Stimulated activated CD4-positive, alpha-beta T cell treated with anti-CD3 and anti-CD28 coated beads, Interleukin-15, amount 100 ng/mL, for 24 hours (primary cell): ENCODE measurements at places on chromosomes 5 and 9.

GRCh38 chr9:2289263-2289662 lies 274.1 kb downstream of the SMARCA2 start:
- DNase-seq = no peak

GRCh38 chr9:37811906-37812476 lies 11.4 kb downstream of the DCAF10 start:
- DNase-seq = no peak

GRCh38 chr5:92017776-92018175 lies 634.7 kb upstream of the ARRDC3 start:
- no peak for DNase-seq

DNA sequence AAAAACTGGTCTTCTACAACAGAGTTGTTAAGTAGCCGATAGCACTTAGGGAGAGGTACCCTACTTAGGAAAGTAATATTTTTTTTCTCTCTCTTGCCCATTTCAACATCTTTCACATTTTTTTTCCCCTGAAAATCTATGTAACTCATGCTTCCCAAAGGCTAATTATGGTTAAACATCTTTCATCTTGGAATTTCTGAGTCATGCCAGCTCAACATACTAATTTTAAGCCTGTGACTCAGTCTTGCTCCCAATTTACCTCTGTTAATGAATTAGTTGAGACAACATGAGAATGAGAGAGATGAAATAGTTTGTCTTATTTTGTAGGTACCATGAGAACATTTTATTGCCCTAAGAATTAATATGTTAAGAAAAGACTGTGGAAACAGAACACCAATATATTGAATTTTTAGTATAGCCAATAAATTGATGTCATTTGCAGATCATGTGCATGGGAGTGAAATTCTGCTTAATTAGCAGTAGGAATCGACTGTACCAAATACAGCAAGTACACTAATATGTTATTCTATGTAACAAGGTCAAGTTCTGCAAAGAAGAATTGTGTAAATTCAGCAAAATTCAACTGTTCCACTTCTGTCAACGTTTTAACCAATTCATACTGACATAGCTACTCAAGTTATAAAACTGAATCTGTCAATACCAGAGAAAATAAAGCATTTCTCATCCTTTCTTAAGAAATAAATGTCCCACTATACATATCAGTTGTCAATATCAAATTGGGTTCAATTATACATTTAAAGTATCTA lies 550.0 kb downstream of the PTPRD start:
- no peak for DNase-seq

- DNase-seq = no peak
Observed at GRCh38 chr9:2599896-2600295, 21.7 kb upstream of the VLDLR start.

DNA sequence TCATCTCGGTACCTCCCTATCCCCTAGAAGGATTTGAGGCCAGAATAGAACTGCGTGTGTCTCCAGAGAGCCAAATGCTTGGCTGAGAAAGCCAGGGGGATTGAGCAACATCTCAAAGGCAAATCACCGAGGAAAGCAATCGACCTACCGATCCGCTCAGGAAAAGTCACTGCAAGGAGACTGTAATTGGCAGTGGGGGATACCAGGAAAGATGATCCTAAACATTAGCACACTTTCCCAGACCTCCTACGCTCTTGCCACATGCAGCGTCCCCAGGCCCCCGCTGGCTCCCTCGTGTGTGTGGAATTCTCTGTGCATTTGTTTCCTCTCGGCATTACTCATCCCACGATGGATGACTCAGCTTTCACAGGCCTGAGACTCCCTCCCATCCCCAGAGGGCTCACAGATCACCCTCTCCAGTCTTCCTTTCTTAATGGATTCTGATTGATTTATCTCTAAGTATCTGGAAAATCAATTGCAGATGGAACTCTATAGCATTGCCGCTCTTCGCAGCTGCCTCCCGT lies 82.2 kb upstream of the ICE1 start:
- peak; percentile 3 for DNase-seq

GRCh38 chr9:125241863-125242739 lies 958 bp upstream of the HSPA5 start:
- DNase-seq = peak; percentile 46

- no peak for DNase-seq
Observed at GRCh38 chr5:44787731-44788130, 21.0 kb upstream of the MRPS30 start.

- no peak for DNase-seq
Observed at GRCh38 chr5:3214396-3214795, 381.2 kb upstream of the IRX1 start.

GRCh38 chr5:32852535-32852934 lies 141.4 kb downstream of the NPR3 start:
- DNase-seq = no peak

GRCh38 chr9:83027153-83027891 lies 35.6 kb downstream of the RASEF start:
- no peak for DNase-seq

DNA sequence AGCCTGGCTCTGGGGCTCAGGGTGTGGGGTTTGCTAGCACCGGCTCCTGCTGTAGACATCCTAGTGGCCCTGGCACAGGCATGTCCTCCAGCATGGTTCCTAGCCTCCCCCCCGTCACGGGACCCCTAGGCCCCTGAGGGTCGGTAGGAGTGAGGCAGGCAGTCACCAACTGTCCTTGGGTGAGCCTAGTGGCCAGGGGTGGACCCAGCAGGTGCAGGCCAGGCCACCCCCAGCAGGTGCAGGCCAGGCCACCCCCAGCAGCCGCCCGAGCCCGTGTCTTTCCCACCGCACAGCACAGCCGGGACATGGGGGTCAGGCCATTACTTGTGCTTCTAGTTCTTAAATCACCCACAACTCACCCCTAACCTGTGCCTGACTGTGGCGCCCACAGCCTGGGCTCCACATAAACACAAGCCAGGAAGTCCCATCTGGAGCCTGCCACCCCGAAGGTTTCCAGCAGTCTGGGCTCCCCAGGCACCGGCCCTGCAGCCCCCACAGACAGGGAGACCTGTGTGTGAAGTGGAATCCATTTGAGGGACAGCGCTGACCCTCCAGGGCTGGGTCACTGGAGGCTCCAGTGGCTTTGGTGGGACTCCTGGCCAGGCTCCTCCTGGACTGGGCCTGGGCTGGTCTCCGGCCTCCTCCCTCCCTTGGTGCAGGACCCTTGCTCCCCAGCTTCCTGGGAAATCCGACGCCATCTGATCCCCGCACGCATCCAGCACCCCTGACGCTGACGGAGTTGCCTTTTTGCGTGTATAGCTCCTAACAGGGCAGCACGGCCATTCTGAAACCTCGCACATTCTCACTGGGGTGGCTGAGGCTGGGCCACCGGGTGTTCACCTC lies 114.1 kb upstream of the LPCAT1 start:
- DNase-seq = no peak

DNA sequence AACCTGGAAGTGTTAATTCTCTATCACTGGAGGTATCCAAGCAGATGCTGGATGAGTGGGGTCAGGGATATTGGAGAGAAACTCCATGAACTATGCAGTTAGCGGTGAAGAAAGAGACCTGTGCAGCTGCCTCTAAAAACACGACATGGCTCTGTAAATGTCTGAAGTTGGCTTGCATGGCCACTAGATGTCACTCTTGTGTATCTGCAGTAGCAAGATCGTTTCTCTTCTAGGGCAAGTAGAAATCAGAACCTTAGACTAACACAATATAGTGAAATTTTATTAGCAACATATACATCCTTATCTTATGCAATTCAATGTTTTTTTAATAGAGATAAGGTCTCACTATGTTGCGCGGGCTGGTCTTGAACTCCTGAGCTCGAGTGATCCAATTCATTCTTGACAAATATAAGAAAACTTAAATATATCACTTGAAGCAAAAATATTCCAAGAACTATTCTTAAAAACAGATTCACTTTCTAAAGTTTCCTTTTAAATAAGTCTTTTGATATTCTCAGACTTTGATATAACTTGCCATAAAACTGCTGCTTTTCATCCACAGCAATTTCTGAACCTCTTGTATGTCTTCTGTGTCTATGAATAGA lies 2.9 kb downstream of the OR2S2 start:
- DNase-seq = peak; percentile 57

- no peak for DNase-seq
Observed at GRCh38 chr5:135212361-135213026, 178.5 kb upstream of the PITX1 start.

DNA sequence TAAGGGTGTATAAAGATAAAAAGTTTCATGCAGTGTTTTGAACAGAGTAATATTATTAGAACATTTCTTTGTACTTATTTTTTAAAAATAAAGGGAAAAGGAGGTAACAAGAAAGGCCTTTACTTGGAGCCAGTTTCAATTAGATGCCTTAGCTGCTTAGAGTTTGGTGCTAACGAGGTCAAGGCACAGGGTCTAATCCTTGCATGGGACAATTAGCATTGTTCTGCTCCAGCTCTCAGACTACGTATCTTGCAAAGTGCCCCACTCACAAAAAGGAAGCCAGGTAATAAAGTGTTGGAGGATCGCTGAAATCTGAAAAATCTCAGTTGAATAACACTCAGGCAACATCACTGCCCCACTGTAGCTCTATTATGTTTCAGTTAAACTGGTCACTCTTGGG lies 2011.3 kb downstream of the EFNA5 start:
- DNase-seq = no peak

GRCh38 chr9:96721731-96722429 lies 56.0 kb downstream of the ZNF510 start:
- no peak for DNase-seq
